ENCODE measurements at places on chromosomes 13 and 19.

GRCh38 chr13:95608640-95609323, 35.7 kb downstream of the DZIP1 start:
- peak; percentile 87 for DNase-seq

DNA sequence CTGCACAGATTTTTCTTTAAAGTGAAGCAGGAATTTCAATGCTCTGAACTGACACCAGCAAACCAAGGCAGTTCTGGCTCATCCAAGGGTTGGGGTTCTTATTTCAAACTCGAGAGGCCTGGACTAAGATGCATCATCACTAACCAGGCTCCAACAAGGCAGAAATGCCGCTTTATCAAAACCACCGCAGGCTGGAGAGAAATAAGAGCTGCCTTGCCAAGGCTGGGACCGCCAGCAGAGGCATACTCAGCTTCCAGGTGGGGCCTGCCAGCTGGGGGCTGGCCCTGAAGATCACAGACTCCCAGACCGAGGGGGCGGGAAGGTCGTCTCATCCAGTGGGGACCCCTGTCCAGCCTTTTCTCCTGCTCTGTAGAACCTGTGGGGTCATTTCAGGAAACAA, 37.4 kb upstream of the GAS6 start:
- DNase-seq: no peak

DNA sequence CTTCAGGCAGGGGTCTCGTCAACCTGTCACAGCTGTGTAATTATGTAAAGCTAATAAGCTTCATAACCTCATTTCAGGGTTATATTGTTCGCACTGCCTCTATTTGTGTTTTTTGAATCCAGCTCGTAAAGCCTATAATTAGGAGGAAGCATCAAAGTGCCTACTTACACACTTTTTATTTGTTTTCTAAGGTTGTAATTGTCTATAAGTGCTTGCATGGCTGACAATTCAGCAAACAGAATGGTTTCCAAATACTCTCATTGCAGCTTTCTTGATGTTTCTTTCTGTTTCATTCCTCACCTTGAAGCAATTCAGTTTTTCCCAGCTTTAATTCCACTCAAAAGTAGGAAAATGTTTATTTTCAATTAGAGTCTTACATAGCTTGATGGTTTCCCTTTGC, 336.3 kb downstream of the HS6ST3 start:
- no peak for DNase-seq

- no peak for DNase-seq
Observed at GRCh38 chr13:96082640-96083039, 7.3 kb upstream of the HS6ST3 start.

DNA sequence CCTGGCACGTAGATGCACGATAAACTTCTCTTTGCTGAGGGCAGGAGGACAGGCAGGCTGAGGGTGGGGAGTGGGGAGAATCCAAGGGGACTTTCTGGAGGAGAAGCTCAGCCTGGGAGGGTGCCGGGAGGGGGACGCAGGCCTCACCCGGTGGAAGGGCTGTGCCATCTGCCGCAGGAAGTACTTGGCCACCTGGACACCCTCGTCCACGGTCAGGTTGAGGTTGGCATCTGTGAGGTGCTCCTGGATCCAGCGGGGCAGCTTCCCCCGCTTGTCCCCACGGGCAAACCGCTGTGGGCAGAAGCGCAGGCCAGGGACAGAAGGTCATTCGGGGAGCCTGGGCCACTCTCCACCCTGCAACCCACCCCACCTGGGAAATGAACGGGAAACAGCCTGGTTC, 11.5 kb downstream of the KLC3 start:
- DNase-seq: no peak

GRCh38 chr13:47508527-47509228, 492.4 kb downstream of the SUCLA2 start:
- no peak for DNase-seq

DNA sequence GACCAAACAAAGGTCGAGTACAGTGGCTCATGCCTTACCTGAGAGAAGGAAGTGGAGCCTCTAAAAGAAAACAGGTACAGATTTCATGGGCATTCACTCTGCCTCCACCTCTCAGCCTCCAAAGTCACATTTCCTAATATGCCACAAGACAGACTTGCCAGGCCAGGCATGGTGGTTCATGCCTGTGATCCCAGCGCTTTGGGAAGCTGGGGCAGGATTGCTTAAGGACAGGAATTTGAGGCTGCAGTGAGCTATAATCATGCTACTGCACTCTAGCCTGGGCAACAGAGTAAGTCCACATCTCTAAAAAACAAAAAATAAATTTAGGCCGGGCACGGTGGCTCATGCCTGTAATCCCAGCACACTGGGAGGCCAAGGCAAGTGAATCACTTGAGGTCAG, 10.9 kb upstream of the DNMT1 start:
- peak; percentile 16 for DNase-seq

DNA sequence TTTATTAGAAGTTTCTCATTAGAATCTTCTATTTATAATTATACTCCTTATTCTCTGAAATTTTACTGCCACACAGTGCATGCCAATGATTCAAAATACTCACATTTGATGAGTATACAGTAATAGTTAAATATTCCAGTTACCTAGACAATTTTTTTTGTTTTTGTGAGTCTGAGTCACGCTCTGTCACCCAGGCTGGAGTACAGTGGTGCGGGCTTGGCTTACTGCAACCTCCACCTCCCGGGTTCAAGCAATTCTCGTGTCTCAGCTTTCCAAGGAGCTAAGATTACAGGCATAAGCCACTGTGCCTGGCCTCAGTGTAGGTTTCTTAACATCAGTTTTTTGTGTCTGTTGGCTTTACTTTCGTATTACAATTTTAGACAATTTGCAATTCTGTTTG, 87.1 kb downstream of the ZNF486 start:
- peak; percentile 0 for DNase-seq

GRCh38 chr19:41997851-41998229, 3.8 kb upstream of the ATP1A3 start:
- DNase-seq: no peak

- DNase-seq: no peak
Observed at GRCh38 chr19:20243629-20244028, 76.6 kb downstream of the ZNF486 start.

GRCh38 chr13:106140476-106140875, 395.0 kb downstream of the EFNB2 start:
- no peak for DNase-seq

GRCh38 chr19:35650581-35650980, 2.5 kb downstream of the COX6B1 start:
- no peak for DNase-seq

GRCh38 chr19:45999653-46000121, 4.4 kb downstream of the CCDC61 start:
- no peak for DNase-seq

DNA sequence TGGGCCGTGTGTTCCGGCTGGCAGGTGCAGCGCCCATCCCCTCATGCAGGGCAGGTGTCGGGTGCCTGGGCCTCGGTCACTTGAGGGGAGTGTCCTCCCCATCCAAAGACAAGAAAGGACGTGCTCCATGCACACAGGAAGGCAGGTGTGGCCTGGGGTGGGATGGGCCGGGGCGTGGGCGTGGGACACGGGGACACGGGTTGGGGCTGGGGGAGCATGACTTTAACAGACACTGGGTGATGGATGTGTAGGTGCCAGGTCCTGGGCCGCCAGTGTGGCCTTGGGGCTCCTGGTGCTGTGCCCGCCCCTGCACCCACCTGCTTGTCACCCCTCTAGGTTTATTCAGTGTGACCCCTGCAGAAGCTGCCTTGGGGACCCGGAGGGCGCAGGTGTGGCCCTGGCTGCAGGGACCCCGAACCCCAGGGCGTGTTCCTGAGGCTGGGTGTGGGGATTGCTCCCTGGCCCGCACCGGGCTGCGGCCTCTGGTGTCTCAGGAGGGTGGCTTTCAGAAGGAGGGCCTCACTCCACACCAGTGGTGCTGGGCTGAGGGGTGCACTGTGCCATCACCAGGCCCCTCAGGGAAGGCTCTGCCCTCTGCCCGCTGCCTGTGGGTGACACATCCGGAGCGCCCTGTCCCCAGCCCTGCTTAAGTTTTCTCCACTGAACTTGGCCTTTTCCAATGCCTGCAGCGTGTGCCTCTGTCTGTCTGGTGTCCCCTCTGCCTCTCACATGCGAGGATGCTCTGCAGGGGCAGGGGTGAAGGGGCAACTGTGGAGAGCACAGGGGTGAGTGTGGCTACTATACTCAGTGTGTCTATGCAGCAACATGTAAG, 5.2 kb downstream of the TMEM255B start:
- no peak for DNase-seq

DNA sequence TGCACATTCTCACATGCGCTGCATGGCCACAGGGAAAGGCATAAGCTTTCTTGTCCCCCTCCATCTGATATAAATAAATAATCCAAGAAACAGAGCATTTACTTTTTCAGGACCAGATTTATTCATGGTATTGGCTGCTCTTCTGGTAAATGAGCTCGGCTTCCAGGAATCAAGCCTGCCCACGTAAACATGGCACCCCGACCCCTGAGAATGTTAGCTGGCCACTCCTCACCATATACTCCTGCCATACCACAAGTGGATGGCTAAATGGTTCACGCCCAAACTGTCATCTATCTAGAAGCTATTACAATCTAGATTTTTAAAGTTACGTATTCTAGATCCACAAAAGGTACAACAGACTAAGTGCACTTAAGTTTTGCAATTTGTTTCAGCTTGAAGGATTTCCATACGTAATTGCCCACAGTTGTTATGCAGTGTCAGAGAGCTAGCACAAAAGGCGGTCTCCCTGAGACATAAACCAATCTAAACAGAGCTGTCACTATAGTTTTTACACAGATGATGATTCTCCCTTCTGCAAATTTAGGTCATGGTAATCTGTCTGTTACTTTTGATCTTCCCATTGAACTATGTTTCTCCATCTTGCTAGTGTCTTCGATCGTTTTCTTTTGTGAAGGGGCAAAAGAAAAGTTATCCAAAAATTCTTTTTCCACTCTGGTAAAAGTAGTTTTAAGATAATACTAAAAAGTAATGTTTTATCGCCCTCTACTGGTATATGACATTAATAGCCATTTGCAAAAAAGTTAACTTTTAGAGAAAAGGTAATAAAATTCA, 16.2 kb upstream of the FOXO1 start:
- peak; percentile 44 for DNase-seq

GRCh38 chr13:41452462-41452861, 4.9 kb upstream of the RGCC start:
- DNase-seq: no peak

DNA sequence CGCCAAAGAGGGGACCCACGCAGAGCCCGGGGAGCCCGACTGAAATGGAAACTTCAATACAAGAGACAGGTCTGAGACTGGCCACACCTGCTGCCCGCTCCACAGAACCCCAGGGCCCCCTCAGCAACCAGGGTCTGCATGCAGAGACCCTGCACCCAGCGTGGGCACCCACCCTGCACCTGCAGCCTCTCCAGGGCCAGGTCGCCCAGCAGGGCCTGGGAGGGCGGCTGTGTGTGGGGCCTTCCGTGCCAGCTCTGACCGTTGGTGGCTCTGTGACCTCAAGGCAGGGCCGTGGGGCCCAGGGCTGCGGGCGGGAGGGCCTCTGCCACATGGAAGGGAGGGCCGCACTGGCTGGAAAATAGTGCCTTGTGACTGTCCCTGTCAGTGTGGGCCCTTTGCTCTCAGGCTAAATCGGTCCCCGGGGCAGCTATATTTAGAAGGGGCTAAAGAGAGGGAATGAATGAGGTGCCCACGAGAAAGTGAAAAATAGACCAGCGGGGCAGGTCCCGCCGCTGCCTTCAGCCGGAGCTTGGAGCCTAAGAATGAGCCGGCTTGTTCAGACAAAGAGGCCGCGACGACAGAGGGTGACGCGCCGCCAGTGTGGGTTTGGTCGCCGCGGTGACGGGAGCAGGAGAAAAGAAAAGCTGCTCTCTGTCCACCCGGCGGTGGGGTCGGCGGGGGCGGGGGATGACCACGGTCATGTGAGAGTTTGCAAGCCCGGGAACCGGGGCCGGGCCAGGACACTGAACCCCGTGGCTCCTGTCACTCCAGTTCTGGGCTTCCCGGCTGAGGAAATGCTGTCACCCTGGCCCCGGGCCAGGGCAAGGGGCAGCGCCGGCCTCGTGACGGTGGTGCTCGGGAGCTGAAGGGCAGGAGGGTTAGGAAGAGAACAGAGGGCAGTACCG, 70.5 kb downstream of the GADD45B start:
- peak; percentile 66 for DNase-seq

- no peak for DNase-seq
Observed at GRCh38 chr19:4059891-4060620, 6.6 kb downstream of the ZBTB7A start.

- DNase-seq: peak; percentile 36
Observed at GRCh38 chr13:29845440-29846056, 4.9 kb downstream of the UBL3 start.

GRCh38 chr13:45778882-45779281, 72.7 kb downstream of the SIAH3 start:
- no peak for DNase-seq

All from myocyte (in vitro differentiated cells).